ENCODE measurements at places on chromosomes 4 and X.

DNA sequence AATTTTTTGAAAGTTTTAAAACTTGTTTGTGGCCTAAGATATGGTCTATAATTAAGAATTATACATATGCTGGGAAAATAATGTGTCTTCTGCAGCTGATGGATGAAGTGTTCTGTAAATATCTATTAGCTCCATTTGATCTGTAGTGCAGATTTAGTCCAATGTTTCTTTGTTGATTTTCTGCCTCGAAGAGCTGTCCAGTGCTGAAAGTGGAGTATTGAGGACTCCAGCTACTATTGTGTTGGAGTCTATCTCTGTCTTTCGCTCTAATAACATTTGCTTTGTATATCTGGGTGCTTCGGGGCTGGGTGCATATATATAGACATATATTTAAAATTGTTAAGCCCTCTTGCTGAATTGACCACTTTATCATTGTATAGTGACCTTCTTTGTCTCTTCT is 2127.3 kb downstream of the PCDH7 start:
- DNase-seq, result no peak

DNA sequence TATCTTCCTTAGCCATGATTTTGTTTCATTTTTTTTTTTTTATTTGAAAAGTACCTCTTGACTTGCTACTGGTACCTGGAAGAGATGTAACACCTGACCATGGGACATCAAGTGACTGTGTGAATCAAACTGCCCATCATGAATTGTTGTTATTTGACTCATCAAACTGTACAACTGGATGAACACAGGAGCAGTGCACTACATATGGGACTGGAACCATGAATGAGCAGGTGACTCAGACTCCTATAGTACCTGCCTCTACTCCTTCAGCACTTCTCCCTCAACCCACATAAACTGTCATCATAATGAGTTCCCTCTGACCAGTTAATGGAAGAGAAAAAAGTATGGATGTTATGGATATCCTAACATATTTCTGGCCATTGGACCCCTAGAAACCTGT is 15.9 kb upstream of the UBE2D3 start:
- DNase-seq, result peak; percentile 44

DNA sequence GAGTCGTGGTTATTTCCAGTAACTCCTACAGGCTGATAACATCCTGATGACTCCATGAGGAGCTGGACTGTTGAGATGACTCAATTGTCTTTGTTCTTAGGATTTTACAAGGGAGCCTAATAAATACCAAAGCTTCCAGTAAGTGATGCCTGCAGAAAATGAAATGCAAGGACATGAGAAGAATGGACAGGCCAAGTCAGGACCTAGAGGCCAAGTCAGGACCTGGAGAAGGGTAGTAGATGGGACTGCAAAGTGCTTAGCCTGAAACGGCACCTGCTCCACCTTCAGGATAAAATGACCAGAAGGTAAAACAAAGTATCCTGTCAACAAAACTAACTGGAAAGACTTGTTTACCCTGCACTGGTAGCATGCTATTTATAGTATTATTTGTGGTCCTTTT is 6.4 kb upstream of the SLC10A6 start:
- no peak for DNase-seq

DNA sequence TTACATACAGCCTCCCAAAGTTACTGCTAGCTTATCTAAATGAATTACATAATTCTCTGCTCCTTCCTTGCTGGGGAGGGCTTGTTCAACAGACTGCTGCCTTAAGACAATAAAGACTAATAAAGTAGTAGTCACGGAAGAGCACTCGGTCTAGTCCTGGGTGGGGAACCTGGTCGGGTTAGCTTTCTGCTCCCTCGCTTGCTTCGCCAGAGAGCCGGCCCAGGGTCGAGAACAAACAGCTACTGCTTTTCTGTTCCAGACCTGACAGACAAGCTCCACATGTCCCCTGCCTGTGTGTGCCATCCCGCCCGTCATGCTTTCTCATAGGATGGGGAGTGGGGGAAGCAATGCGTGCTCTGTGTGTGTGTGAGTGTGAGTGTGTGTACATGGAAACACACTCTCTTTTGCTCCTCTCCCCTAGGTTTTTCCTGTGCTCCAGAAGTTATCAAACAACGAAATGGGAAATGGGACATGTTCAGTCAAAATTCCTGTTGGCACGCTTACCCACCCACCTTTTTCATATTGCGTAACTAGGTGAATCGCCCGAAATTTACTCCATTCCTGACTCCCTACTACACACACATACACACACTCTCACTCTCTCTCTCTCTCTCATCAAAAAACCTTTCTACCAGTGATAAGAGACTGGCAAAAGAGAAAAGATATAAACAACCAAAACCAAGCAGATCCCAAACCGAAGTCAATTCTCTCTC is 1.3 kb downstream of the NPY1R start:
- DNase-seq, result no peak

- DNase-seq, result peak; percentile 14
Observed at GRCh38 chr4:95929448-95930064, 89.7 kb downstream of the PDHA2 start.

- no peak for DNase-seq
Observed at GRCh38 chr4:85557016-85557901, 82.3 kb downstream of the ARHGAP24 start.

DNA sequence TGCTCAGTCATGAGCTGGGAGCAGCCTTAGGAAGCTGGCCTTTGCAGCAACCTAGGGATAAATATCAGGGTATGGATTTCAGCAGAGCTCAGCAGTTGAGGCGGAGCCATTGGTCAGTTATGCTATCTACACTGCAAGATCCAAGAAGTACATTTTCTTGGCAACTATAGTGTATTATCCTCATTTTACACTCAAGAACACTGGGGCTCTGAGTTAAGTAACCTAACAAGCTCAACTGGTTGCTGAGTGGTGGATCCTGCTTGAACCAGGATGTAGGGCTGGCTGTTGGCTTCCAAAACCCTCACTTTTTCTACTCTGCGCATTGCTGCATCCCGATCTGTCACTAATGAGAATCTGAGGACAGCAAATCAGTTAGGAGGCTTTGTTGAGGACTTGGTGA is 1.5 kb upstream of the SCARB2 start:
- DNase-seq, result no peak

DNA sequence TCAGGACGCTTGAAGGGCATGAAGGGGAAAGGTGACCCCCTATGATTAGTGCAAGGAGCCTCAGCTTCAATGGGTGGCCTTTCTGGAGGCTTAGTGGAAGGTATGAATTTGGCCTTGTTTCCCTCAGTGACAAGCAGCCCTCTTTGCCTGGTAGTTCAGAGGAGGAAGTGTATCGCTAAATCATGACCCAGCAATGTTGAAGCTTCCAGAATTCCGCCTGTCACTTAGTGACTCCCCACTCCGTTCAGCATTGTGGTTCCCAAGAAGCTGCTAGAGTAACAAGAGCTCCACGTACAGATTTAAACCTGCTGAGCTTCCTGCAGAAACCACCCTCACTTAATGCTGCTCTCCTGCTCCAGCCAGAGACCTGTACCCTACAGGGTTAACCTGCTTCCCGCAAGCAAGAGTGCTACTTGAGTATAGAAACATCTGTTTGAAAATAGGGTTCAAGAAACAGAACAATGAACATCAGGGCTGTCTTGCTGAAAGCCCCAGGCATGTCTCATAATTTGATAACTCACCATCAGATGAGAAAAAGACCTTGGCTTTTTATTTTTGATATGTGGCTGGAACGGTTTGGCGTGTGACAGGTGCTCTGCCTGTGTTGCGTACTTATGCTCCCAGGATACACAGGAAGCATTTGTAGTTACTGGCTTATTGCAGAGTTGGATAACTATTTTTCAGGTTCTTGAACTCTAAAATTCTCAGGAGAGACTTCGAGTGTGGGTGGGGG is 105.2 kb downstream of the UCHL1 start:
- peak; percentile 65 for DNase-seq

- peak; percentile 42 for DNase-seq
Observed at GRCh38 chr4:6546681-6547447, 28.1 kb upstream of the MAN2B2 start.

DNA sequence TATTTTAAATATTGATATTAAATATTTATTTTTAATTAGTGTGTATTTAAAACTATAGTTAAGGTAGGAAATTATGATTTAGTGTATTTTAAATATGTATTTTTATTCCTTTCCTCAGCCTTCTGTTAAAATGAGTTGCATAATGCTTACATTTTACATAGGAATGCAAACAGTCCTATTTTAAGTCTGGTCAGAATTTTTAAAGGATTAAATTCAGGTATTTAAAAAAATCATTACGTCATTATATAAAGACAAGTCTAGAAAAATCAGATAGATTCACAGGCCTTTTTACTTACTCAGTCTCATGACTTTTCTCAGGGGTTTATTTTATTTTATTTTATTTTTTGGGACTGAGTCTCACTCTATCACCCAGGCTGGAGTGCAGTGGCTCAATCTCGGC is 50.4 kb upstream of the RPA4 start:
- DNase-seq, result no peak

GRCh38 chr4:60088807-60089486 is 1111.2 kb upstream of the ADGRL3 start:
- no peak for DNase-seq

DNA sequence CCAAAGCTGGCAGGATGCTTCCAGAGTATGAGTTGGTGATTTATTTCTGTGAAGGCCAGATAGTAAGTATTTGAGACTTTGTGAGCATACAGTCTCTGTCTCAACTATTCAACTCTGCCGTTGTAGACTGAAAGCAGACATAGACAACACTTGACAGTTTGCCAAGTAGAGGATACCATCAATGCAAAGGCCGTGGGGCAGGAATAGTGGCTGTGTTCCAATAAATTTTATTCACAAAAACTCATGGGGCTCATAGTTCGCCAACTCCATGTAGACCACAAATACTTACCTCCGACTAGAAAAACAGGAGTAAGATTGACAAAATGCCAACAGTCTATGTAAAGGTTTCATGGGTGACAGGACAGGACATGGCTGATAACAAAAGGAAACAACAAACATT is 3.7 kb upstream of the PIR start:
- no peak for DNase-seq

DNA sequence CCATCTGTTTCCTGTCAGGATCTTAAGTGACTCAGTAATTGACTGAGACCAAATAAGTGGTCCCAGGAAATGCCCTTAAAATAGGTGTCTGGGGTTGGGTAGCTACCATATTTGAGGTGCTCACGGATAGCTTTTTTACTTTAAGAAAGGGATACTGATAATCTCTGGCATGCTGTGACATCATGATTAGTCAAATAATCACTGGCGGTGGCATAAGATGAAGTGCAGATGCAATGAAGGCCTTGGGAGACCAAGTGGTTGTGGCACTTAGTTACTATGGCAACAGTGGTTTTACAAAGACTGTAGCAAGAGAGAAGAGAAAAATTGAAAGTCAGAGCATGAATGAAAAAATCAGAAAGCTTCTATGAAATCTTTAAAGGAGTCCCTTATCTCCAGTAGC is 114.5 kb upstream of the SLIT2 start:
- DNase-seq, result no peak

DNA sequence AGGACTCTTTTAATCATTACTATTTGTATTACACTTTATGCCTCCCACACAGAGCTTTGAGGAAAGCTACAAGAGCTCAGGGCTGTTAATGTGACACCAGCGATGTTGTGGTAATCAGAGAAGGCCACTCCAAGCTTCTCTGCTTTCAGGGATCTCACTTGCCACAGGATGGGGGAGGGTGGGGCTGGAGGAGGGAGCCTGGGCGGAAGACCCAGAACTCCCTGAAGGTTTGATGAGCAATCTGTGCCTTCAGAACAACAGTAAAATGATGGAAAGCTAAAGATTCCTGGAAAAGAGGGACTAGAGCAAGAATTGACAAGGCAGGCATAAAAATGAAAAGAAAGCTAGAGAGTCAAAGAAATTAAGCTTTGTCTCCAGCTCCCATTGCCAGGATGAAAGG is 75.6 kb downstream of the MAML3 start:
- no peak for DNase-seq

- DNase-seq, result peak; percentile 68
Observed at GRCh38 chr4:39464886-39465501, 6.1 kb downstream of the LIAS start.

GRCh38 chrX:69262036-69262936 is 97.0 kb upstream of the PJA1 start:
- no peak for DNase-seq

DNA sequence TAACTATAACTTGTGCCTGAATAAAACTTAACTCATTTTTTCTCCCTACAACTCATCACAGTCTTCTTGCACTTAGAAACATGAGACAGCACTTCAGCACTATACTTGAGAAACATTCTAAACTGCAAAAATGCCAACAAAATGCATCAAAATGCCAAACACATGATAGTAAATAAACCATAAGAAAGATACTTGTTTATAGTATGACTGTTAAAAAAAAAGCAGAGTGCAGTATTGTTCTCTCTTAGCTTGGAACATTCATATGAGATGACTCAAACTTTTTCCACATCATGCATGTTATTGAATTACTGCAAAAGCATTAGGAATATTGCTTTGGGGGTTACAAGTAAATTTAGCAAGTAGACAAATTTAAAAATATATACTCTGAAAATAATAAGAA is 135.7 kb upstream of the ANXA10 start:
- DNase-seq, result no peak

DNA sequence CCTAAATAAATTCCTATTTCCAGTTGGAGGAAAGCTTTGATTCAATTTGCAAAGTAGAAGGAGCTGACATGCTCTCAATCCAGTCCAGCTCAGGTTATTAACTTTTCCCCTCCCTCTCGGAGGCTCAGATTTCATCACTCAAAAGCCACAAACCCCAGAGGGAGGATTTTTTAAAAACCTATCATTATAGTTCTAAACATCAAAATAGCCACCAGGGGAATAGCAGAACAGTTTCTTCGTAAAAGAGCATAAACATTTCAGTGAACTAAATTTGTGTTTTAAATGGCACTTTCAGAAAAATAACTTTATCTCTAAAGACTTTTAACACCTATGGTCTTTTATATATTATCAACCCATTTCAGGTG is 8.8 kb downstream of the GPRIN3 start:
- DNase-seq, result no peak

- no peak for DNase-seq
Observed at GRCh38 chrX:131837325-131837724, 185.8 kb upstream of the STK26 start.

GRCh38 chrX:112636951-112637581 is 42.7 kb downstream of the LHFPL1 start:
- no peak for DNase-seq

DNA sequence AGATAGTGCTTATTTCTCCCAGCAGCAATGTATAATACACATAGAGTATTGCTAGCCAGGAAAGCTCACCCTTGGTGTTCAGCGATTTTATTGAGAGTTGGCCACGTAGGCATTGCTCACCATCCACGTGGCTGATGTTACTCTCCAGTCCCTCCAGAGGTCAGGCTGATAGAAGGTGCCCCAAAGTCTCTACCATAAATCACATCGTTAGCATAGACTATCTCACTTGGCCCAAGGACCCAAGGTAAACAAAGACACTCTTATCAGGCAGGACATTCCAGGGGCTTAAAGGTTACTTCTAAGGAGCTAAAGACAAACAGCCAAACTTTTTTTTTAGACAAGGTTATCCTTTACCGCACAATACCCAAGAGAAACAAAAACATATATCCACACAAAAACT is 30.3 kb upstream of the RGN start:
- DNase-seq, result no peak

DNA sequence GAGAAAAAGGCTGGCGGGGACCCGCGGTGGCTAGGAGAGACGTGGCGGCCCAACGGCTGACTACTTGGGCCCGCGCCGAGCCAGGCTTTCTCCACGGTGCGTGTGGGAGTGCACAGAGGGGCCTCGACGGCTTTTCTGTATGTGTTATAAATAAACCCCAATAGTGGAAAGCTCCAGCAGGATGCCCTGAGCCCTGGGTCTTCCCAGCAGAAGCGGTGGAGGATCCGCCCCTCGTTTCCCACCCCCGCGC is 268 bp upstream of the PRRG1 start:
- no peak for DNase-seq

- DNase-seq, result no peak
Observed at GRCh38 chr4:99310389-99310788, 10.8 kb downstream of the ADH1B start.

GRCh38 chr4:141501931-141502330 is 134.5 kb upstream of the IL15 start:
- DNase-seq, result no peak
